MG63 (cell line): ENCODE measurements at places on chromosomes 6 and 20. TPM values are rescaled to one million over a fixed set of nuclear protein-coding genes. Genes with fewer than 3 reads are reported as not detected.

CLIC5 gene
- not detected in 2 replicates for total RNA-seq

MICB gene
- total RNA-seq = 13.1 and 17.6 TPM in 2 replicates

DNA sequence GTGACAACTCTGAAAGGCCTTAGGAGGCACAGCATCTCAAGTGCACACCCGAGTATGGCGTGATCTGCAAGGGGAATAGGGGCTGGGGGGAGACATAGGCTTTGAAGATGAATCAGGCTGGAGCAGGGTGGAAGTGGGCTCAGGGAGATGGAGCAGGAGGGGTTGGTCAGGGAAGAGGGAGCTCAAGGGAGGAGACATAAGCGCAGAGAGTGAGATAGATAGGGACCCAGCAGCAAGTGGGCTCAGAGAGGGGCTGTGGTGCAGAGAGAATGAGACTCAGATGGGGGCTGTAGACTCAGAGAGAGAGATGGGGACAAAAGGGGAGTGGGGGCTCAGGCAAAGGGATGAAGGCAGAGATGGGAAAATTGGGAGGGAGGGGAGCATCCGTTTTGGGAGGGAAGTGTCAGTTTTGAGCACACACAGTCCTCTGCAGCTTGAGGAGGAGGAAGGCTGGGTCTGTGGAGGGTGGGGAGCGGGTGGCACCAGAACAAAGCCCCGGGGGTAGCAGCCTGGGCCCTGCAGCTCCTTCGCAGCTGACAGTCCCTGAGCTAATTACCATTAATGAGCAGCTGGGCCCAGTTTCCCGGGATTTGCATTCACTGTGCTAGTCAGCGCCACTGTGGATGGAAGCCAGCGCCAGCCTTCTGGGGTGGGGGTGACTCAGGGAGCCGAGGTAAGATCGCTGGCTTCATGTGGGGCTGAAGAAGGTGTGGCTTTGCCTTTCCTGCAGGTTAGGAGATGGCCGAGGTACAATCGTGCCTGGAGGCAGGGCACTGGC is 18.7 kb downstream of the SRXN1 start:
- DNase-seq = no peak

MLN gene
- not detected in 2 replicates for total RNA-seq

RGS17 gene
- 0.20 and 0.36 TPM in 2 replicates for total RNA-seq

DNA sequence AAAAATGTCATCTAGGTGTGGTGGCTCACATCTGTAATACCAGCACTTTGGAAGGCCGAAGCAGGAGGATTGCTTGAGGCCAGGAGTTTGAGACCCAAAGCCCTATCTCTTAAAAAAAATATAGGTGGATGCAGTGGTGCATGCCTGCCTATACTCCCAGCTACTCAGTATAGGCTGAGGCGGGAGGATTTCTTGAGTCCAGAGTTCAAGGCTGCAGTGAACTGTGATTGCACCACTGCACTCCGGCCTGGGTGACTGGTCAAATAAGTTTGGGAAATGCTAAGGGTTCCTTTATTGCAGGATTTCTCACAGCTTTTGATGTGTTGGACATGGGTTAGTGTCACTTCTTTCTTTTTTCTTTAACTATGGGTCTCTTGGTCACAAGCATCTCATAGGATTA is 261.3 kb downstream of the PLCB1 start:
- no peak for DNase-seq

DNA sequence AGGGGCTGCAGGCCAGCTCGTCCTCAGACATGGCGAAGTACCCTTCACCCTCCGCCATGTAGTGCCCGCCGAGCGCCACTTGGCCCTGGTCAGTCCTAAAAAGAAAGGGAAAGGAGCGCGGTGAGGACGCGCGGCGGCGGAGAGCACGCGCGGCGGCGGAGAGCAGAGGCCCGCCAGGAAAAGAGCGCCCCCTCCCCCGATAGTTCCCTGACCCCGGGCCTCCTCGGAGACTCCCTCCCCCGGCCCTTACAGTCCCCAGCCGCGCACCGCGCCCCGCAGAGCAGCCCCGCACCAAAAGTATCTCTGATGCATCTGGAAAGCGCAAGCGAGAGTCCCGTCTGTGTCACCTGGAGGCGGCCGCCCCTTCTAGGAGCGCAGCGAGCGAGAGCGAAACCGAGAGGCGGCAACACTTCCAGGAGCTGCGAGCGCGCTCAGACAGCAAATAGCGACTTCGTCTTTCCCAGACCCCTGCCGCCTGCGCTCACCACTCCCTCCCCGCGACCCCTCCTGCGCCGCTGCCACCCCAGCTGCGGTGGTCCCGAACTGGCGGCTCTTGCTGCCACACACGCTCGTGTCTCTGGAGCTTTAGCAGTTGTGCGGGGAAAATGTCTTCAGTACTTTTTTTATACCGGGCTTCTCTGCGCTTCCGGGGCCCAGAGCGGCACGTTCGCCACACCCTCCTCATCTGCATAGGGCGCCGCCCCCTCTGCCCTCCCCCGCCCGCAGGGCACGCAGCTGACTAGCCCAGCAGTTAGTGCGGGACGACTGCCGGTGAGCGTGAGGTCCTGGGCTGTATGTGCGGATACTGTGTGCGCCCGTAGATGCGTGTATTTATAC is at the start of gene TENT5A:
Gene TENT5A, minus strand, starts transcription at position 598 of the 837 bp plus-strand sequence. Its CDS starts 540 bp downstream, at position 58.
- peak; percentile 95 for DNase-seq

- no peak for DNase-seq
Measured at GRCh38 chr6:125943528-125944433, 12.8 kb upstream of the HINT3 start.

TREML2 gene
- total RNA-seq = not detected in 2 replicates

DNA sequence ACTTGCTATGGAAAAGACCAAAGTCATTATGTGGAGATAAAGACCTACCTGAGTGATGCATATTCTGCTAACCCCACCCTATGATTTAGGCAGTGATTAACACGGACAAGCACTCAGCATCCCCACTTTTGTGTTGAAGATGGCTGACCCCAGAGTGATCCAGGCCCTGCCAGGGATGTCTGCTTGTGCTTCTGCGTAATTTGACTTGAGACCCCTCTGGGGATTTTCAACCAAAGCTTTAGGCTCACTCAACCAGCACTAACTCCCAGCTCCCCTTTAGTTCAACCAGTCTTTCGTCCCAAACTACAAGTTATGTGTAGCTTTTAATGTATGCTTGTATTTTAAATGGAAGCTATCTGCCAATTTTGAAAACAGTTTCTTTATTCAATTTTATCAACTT is 538.0 kb upstream of the ID4 start:
- no peak for DNase-seq

- no peak for DNase-seq
Measured at GRCh38 chr6:7341989-7342742, 29.2 kb upstream of the SSR1 start.

DNA sequence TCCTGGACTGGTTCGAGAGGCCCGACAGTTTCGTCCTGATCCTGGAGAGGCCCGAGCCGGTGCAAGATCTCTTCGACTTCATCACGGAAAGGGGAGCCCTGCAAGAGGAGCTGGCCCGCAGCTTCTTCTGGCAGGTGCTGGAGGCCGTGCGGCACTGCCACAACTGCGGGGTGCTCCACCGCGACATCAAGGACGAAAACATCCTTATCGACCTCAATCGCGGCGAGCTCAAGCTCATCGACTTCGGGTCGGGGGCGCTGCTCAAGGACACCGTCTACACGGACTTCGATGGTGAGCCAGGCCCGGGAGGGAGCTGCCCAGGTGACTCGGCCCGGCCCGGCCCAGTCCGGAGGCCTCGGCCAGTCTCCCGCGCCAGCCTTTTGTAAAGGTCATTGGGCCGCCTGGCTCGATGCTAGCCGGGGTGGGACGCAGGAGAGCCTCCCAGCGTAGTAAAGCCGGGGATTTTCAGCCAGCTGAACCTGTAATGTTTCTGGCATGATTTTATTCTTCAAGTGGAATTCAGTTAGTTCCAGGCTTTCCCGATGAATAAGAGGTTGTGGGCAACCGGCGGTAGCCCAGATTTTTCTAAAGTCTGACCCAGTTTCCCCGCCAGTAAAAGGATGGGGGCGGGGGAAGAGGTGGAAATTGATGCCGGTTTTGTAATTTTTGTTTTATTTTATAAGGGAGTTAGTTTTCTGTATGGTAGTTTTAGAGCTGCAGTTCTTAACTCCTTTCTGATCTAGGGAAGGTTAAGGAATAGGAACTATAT is 1.4 kb downstream of the PIM1 start:
- peak; percentile 52 for DNase-seq

DNA sequence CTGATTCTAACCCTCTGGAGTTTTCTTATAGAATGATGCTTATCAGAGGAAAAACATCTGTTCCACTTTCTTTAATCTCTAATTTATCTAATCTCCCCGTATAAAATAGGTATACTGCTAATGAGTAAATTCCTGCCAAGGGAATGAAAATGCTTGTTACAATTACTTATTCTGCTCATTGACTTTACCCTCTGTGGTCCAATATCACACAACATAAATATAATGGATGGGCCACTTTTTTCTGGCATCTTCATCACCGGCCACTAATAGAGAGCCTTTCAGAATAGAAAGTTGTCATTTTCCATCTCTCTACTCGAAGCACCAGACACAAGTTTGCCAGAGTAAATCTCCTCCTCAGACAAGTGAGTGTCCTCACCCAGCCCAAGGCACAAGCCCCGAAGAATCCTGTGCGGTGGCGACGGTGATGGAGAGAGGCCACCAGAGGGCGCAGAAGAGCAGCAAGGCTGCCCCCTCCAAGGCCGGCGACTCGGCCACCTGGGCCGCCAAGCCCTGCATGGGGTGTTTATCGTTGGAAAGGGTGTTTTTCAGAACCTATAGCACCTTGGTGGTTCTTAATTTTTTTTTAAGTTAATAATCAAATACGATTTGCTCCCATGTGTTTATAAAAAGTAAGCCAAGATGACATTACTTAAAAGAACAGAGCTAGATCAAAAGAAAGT is 212.9 kb upstream of the ARID1B start:
- DNase-seq = peak; percentile 45

LRRC73 gene
- total RNA-seq = 0.10 TPM in 1 of 2 replicates, not detected in the other

DNA sequence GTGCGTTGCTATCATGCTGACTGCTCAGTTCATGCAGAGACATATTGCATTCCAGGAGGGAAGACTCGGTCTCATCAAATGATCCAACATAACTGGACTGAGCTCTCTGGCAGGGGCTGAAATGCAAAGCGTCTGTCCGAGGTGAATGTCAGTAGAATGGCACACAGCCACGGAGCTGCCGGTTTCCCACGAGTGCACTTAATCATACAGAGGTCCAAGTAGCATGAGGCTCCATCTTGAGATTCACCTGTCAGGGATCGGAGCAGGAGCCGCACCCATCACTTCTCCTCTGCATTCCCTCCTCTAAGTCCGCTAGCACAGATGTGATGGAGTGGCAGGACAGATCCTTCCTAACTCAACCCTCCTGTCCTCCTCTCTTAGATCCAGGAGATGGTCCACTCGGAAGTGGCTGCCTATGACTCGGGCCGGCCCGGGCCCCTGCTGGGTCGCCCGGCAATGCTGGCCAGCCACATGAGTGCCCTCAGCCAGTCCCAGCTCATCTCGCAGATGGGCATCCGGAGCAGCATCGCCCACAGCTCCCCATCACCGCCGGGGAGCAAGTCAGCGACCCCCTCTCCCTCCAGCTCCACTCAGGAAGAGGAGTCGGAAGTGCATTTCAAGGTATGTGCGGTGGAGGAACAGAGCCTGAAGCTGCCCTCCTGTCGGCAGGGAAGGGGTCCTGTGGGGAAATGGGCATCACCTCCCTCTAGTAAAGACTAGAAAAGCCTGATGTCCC is 135.9 kb downstream of the JPH2 start:
- DNase-seq = no peak

DNA sequence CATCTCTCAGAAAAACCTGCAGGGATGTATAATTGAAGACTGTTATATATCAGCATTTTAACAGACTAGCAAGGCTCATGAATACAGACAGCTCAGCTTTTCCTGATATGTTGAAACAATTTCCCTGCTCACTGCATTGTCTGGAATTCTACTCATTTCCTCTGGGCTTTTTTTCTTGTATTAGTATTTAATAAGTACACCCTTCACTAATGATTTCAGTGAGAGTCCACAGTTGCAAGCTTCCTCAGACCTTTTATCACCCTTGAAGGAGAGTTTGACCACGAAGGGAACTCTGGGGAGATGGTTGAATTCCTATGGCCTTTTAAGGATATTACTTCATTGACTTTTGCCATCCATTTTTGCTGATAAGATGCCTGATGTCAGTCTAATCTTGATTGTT is 248.7 kb downstream of the ADGB start:
- DNase-seq = no peak

- DNase-seq = no peak
Measured at GRCh38 chr20:54093423-54094267, 23.3 kb upstream of the BCAS1 start.

KCNB1 gene
- total RNA-seq = 6.5 and 7.0 TPM in 2 replicates

BMP2 gene
- total RNA-seq = 0.03 and 0.10 TPM in 2 replicates

DNA sequence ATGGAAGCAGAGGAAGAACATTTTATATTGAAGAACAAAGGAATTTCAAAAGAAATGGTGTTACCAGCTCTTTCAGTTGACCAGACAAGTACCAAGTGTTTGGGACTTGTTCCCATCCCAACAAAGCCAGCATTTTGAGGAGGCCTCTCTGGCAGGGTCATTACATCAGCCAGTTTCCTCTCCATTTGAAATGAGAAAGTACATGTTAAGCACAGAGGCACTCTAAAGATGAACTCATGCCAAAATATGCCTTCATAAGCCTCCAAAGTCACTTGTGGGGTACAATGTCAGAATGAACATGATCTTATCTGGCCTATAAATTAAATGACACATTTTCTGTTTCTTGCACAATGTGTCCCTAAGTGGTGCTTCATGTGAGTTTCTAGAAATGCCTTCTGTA is 223.9 kb downstream of the PRL start:
- no peak for DNase-seq

DNA sequence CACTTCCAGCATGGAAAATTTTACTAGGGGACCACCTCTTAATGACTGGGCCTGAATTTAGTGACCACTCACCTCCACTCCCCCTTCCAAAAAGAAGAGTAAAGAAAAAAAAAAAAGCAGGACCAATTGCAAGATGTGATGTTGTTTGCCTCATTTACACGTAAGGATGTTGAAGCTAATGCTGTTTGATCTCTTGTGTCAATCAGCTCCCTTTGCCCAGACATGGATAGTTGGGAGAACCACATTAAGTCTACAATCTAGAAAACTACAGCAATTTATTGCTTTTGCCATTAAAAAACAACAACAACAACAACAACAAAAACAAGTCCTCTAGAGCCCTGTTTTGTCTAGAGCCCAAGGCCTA is 11.0 kb upstream of the DSTN start:
- DNase-seq = no peak

GRCh38 chr20:50634191-50634590 is 57.2 kb downstream of the RIPOR3 start:
- no peak for DNase-seq

GRCh38 chr6:32224696-32225095 is 829 bp upstream of the NOTCH4 start:
- DNase-seq = no peak

OR2H1 gene
- total RNA-seq = not detected in 2 replicates

- DNase-seq = no peak
Measured at GRCh38 chr20:43835944-43836508, 78.6 kb upstream of the TOX2 start.

CALHM6 gene
- 0.16 and 1.7 TPM in 2 replicates for total RNA-seq
